GM12878 (cell line): ENCODE measurements at places on chromosomes 12 and 14. TPM values are rescaled to one million over a fixed set of nuclear protein-coding genes. Genes with fewer than 3 reads are reported as not detected.

DNA sequence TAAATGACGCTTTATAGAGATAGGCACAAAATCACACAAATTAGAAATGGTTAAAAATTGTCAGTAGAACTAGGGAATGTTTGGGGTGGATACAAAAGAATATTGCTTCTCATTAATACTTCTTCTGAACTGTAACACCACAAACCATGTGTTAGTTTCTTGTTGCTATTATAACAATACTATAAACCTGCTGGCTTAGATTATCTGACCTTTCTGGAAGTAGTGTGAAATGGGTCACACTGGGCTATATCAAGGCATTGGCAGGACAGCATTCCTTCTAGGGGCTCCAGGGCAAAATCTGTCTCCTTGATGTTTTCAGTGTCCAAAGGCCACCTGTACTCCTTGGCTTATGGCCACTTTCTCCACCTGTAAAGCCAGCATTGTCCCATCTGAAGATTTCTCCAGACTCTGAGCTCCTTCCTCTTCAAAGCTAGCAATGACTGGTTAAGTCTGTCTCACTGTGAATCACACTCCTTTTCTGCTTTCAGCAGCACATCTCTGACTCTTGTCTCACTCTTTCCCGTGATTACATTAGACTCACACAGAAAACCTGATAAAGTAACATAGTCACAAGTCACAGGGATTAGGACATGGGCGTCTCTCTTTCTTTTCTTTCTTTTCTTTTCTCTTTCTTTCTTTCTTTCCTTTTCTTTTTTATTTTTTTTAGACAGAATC lies 86.3 kb downstream of the SLC15A4 start:
- DNase-seq, result no peak

DNA sequence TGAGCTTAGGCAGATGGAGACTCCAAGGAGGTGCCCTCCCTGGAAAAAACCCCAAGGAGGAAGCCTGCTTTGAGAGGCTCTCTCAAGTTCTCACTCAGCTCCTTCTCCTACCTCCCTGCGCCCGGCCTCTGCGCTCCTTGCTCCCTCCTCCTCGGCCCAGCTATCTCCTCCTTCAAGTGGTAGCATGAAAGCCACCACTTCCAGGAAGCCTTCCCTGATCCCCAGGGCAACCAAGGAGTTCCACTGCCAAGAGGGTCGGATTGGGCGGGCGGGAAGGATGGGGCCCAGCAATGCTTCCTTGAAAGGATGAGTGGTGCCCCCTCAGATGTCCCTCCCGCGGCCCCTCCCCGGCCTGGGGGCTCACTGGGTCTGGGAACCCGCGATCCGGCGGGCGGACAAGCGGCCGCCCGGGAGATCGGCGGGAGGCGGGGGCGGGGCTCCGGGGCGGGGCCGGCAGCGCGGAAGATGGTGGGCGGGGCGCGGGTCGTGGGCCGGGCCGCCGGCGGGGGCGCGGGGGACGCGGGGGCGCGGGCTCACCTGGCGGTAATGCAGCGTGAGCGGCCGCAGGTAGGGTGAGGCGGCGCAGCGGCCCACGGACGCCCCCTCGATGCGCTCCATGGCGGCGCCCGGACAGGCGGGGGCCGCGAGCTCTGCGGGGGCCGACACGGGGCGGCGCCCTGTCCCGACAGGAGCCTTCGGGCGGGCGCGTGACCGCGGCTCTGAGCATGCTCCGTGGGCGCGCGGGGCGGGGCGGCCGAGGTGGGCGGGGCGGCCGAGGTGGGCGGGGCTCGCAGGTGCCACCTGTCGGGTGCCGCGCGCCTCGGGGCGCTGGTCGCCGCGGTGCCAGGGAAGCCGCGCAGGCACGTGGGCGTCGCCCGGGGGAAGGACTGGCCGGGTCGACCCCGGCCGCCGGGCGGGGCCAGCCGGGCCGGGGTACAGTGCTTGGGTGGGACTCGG lies at the start of gene NUDT14:
Gene NUDT14, minus strand, starts transcription at position 721 of the 957 bp plus-strand sequence. Its CDS starts 103 bp downstream, at position 618.
- no peak for DNase-seq

GRCh38 chr12:110301065-110301806 lies 20.2 kb downstream of the ATP2A2 start:
- DNase-seq, result no peak

GRCh38 chr12:19925841-19926240 lies 442.5 kb upstream of the PDE3A start:
- no peak for DNase-seq

SLC16A7 gene
- total RNA-seq, result 10.6 and 12.5 TPM in 2 replicates

GRCh38 chr14:104865631-104866441 lies 768 bp downstream of the CEP170B start:
- DNase-seq, result no peak

DNA sequence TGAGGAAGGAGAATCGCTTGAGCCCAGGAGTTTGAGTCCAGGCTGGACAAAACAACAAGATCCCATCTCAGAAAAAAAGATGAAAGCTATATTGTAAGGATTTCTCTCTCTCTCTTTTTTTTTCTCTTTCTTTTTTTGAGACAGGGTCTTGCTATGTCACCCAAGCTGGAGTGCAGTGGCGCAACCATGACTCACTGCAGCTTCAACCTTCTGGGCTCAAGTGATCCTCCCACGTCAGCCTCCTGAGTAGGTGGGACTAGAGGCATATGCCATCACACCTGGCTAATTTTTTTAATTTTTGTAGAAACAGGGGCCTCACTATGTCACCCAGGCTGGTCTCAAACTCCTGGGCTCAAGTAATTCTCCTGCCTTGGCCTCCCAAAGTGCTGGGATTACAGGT lies 5.8 kb upstream of the MRPL42 start:
- DNase-seq, result no peak

- DNase-seq, result peak; percentile 89
Observed at GRCh38 chr14:91363776-91364523, 53.7 kb downstream of the CCDC88C start.

FGF6 gene
- not detected in 2 replicates for total RNA-seq

- no peak for DNase-seq
Observed at GRCh38 chr12:2776129-2776806, 18.5 kb upstream of the FKBP4 start.

DNA sequence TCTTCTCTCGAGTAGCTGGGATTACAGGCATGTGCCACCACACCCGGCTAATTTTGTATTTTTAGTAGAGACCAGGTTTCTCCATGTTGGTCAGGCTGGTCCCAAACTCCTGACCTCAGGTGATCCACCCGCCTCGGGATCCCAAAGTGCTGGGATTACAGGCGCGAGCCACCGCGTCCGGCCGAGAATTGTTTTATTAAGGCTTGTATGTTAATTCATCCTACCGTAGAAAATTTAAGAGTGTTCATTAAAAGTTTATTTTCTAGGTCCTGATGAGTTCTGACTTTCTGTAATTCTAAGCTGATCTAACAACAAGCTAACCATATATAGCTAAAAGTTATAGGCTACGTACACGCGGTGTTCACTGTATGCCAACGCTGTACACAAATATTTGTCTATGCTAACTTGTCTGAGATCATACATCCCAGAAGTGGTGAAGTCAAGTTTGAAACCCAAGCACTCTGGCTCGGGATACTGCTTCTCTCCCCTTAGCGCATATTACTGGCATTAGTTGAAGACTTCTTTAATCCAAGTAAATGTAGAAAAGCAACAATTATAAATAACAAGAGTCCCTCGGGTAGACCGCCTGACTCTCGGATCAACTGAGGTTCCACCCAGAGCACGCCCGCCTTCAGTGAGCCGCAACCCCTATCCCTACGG lies 570 bp upstream of the MRPS35 start:
- peak; percentile 9 for DNase-seq

GPR65 gene
- 7.3 and 8.2 TPM in 2 replicates for total RNA-seq

IAPP gene
- not detected in 2 replicates for total RNA-seq

KLHDC1 gene
- 0.72 and 0.87 TPM in 2 replicates for total RNA-seq

DNA sequence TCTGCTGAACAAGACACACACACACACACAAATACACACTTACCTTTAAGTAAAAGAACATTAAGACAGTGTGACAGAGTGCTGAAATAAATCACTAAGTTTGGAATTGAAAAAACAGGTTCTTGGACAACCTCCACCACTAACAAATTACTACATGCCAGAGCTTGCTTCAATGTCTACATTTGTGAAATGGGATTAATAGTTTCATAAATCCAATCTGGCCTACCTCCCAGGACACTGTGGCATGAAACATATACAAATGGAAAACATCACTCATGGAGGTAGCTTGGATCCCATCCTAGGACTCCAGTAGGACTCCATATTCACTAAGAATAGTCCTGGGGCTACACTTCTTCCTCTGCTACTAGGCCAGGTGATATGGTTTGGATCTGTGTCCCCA lies 8.2 kb upstream of the CCDC60 start:
- no peak for DNase-seq

GRCh38 chr12:3884671-3885070 lies 11.5 kb upstream of the PARP11 start:
- no peak for DNase-seq

DNA sequence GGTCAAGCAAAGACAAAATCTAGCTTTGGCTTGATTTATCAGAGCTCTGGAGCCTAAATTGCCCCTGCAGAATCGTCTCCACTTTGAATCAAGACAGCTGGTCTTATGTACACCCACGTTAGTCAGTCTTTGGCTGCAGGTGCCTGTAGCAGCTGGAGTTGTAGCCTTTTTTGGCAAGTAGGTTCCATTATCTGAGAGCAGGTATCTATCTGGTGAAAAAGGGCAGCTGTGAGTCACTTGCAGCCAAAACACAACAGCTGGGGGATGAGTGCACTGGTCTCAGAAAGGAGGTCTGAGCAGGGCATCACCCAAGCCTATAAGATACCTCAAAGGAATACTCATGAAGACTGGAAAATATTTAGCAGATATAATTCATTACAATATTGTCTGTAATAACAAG lies 43.6 kb upstream of the KCNH5 start:
- DNase-seq, result no peak

DNA sequence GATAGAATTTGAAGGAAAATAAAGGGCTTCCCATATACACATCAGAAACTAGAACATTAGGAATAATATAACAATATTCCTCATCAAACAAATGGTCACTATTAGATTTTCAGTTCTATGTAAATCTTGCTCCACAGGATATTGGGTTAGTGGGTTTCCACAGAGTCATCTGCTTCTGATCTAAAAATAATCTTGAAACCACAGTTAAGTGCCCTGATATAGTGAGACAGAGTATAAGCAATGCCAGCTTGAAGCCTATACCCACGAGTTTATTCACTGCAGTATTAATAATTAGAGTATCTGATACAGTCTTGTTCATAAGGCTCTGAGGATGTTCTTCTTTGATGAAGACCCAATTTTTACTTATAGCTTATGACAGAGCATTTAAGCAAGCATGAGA lies 74.5 kb upstream of the ATF7IP start:
- DNase-seq, result no peak

DNA sequence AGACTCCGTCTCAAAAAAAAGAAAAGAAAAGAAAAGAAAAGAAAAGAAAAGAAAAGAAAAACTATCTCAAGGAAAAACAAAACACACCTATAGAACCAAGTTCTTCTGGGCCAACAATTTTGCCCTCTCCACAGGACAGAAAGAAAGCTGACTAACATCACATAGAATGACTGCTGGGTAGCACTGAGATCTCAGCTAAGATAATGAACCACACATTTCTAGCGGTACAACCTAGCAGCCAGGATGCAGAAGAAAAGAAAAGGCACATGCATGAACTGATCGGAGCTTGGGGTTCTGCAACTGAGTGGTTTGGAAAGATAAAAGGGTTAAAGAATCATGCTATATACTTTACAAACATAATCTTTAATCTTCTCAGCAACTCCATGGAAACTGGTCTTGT lies 19.5 kb downstream of the TMED10 start:
- no peak for DNase-seq

OVCH1 gene
- total RNA-seq, result not detected in 2 replicates

DNA sequence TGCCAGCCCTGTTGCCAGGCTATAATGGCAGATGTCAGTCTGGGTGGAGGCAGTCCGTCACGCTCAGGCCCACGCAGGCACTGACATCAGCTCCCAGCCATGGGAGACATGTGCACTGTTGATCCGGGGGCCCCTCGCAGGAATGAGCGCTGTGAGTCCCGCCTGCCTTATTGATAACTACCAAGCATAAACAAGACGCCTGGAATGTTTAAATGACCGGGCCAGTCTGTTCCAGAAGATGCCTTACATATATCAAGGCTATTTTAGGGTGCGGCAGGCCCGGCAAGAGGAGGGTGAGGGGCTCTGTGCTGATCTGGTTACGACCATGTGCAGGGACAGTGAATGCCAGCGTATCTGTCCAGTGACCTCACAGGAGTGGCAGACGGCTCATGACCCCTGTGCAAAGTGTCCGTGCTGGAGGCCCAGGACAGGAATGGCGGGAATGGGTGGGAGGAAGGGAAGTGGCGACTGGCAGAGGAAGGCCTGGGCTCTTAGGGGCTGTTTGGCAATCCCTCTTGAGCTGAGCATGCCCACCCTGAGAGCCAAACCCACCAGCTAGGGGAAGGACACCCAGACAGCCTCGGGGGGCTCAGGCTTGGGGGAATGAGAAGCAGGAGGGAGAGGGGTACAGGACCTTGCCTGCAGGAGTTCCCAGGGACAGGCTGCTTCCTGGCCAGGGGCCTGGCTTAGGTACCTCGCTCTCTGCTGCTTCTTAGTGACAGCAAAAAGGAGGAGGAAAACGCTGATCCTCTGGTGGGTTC lies 49.3 kb downstream of the DLK1 start:
- DNase-seq, result no peak

PIK3C2G gene
- total RNA-seq, result not detected in 2 replicates

DNA sequence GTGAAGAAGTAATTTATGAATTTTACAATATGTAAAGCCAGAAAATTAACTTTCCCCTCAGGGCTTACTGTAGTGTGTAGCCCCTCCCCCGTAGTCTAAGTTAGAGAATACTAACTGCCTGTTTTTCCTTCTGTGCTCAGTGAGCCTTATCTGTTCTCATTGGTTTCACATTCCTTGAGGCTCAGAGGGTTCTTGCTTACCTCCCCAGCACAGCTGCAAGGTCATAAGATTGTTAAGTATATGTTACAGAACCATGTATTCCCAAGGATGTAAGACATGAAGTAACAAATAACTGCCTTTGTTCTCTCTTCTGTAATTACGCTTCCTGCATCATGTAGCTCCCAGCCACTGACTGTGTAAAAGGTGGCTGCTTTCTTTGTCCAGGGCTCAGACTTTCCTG lies 1351.1 kb downstream of the TMEM121 start:
- DNase-seq, result no peak
